GM23248 (cell line): ENCODE measurements at places on chromosomes 12 and 14.

- peak; percentile 78 for DNase-seq
Observed at GRCh38 chr14:23910101-23910875, 43.3 kb upstream of the DHRS4 start.

- no peak for DNase-seq
Observed at GRCh38 chr12:32135967-32136366, 29.3 kb downstream of the BICD1 start.

GRCh38 chr12:122387887-122388286, 34.6 kb downstream of the CLIP1 start:
- DNase-seq = no peak

DNA sequence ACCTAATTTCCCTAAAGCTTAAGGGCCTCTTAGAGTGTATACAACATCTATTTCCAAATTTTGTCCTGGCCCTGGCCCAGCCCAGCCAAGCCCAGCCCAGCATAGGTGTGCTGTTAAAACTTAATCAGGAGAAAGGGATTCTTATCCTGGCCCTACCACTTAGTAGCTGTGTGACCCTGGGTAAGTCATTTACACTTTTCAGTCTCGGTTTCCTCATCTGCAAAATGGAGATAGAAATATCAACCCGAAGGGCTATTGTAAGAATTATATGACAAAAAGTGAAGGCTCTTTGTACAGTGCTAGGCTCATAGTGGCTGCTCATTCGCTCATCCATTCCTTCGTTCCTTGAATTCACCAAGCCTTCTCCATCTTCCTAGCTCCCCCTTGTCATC, 442 bp downstream of the ERG28 start:
- DNase-seq = peak; percentile 5

DNA sequence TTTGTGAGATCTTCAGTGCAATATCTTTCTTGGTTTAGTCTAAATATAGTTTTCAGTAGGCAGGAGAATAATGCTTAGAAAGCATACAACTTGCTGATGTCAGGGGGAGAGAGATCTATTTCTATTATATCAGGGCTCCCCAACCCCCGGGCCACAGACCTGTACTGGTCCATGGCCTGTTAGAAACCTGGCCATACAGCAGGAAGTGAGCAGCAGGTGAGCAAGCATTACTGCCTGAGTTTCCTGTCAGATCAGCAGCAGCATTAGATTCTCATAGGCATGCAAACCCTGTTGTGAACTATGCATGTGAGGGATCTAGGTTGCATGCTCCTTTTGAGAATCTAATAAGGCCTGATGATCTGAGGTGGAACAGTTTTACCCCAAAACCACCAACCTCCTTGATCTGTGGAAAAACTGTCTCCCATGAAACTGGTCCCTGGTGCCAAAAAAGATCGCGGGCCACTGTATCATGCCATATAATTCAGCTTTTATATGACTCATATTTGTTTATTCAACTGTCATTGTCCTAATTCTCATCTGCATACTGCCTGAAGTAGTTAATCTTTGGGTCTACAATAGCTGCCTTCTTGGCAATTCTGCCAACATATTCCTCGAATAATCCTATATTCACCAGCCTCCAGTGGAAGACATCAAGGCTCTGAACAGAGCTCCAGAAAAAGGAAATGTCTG, 163.6 kb upstream of the DYRK2 start:
- DNase-seq = no peak
